ENCODE measurements at places on chromosomes 13 and 19. TPM values are rescaled to one million over a fixed set of nuclear protein-coding genes. Genes with fewer than 3 reads are reported as not detected.

- no peak for DNase-seq
These were observed 36.3 kb downstream of the SMIM24 start for GRCh38 chr19:3443840-3444694.

DNA sequence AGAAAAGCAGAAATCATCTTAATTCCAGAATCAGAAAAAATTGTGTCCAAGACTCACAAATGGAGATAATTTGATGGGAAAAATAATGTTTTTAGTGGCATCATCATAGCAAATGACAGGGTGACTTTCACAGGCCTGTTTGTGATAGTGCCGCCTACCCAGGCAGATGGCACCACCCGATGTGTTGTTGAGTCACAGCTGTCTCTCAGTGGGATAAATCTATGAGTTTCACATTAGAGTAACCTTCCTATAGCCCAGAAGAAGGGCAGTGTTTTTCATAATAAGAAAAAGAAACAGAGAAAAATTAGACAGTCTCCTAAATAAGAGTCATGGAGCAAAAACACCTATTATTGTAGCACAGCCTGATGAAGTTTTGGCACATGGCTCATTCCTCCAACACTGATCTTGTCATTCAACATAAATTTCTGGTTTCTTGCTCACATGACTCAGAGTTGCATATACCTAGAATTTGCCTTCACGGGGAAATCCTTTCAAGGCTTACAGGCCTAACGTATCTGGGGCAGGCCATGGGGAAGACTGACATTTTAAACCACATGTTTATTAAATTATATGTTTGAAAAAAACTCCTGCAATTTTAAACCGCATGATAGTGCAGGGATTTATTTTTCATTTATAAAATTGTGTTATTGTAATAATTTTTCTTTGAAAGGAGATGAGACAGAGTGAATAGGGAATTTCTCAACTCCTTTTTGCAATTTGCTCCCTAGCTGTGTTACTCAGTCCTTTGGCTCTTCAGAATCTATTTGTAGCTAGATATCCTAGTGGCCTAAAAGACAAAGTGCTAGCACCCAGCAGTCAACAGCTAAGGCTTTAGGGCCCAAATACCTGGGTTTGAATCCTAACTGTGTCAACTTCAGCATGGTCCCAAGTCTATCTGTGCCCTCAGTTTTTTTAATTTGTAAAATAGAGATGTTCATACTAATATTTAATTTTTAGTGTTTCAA is 393.7 kb downstream of the NDFIP2 start:
- DNase-seq: no peak

The GNA15 gene
- total RNA-seq: 1.4 TPM

The SHISA2 gene
- total RNA-seq: 0.67 TPM

The MBD3L3 gene
- not detected for total RNA-seq

DNA sequence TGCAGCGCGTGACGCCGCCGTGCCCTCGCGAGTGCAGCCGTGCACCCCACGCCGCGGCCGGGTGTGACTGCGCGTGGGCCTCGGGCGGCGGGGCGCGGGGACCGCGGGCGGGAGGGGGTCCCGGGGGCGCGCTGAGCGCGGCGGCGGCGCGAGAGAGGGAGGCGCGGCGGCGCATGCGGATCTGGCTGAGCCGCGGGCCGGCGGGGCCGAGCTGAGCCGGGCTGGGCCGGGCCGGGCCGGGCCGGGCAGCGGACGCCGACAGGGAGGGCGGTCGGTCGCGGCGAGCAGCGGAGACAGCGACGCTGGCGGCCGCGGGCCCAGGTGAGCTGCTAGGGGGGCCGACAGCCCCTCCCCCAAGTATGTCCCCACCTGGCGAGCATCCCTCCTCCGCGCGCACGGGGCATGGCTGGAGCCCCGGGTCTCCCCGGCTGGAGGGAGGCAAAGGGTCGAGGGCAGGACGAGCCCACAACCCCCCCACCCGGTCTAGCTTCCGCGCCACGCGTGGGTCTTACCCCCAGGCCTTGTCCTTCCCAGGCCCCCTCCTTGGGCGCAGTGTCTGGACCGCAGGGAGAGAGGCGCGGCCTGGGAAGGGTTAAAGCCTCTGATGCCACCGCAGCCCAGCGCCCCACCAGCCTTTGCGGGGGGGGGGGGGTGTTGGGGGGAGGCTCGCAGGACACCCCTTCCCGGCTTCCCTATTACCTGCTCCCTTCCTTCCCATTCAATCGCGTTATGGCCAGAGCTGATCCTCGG is at the start of gene SPTBN4:
Gene SPTBN4, plus strand, starts transcription at position 17 of the 750 bp plus-strand sequence. CDS start 5,621 bp downstream, outside the sequence.
- DNase-seq: peak; percentile 63

DNA sequence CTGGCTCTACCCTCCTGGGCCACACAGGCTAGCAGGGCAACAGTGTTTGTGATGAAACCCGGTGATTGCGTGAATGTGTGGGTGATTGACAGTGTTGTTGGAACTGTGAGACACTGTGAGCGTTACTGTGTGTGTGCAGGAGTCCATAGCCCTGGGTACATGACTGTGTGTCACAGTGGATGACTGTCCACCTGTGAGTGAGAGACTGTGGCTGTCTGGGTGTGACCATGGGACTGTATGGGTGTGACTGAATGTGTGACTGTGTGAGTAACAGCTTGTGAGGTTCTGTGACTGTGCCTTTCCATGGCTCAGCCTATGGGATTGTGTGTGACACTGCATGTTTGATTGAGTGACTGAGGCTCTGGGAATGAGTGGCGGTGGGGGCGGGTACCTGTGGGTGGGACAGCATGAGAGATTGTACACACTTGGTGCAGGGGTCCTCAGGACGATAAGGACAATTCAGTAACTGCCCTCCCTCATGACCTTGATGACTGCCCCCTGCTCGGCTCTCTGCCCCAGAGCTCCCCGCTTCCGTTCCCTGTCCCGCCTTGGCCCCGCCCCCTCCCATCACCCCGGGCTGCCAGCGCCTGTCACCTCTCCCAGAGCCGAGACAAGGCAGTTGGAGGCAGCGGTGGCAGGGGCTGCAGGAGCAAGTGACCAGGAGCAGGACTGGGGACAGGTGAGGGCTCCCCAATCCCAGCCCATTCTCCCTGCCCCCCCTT is at the start of gene GIPR:
Gene GIPR, plus strand, starts transcription at position 602 of the 722 bp plus-strand sequence. CDS start 1,300 bp downstream, outside the sequence.
- no peak for DNase-seq

DNA sequence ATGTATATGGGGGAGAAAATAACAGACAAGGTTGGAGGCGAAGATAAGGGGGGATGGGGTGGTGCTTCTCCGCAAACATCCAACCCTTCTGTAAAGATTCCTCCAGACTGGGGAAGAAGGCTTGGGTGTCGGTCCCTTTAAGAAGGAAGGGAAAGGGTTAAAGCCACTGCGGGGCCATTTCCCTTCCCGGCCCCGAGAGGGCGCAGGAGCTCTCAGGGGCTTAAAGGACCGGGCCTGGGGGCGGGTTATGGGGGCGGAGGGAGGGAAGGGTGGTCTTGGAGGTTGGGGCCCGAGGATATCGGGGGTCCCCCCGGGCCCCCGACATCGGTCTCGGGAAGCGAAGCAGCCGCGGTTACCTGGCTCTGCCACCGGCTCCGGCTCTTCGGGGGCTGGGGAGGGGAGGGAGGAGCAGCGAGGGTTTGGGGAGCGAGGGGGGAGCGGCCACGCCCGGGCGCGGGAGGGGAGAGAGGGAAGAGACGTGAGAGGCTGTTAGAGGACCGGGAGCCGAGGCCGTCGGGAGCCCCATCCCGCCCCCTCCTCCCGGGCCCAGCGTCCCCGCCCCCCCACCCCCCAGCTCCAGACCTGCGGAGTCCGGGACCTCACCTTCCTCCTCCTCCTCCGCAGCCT is 2.8 kb downstream of the TNNT1 start:
- no peak for DNase-seq

DNA sequence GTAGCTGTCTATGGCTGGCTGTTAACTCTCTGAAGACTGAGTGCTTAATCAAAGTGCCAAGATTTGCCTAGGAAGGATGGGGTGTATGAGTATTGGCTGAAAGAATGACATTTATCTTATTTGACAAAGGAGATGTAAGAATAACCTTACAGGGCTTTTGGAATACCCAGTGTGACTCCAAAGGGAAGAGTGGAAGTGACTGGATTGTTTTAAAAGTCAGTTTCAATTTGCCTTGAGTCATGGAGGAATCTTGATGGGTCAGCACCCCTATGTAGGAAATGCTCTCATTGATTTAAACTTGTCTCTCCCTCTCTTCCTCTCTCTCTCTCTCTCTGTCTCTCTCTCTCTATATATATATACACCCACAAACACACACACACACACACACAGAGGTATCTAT is 118.4 kb upstream of the CLDN10 start:
- DNase-seq: no peak

DNA sequence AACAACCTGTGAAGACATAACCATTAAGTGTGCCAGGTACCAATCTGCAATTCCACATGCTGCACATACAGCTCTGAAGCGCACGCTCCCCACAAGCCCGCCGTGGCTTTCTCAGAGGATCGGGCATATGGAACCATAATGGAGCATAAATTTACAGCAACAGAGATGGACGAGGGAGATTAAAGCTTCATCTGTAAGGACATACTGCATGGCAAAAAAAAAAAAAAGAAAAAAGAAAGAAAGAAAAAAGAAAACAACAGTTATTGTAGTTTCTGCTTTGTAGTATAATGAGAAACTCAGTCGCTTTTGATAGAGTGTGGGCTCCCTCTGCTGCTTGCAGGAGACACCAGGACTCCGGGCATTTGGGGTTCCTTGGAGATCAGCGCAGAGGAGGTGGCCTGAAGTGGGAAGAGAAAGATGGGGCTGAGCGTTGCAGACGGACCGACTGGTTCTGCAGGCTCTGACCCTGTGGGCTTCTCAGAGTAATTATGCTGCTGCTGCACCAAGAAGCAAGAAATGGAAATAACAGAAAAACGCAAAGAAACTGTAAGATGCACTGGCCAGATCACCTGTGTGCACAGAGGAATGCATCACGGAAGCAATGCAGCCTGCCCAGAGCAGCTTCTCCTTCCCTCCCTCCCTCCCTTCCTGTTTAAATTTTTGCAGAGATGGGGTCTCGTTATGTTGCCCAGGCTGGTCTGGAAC is 10.8 kb upstream of the PDCD5 start:
- peak; percentile 38 for DNase-seq

DNA sequence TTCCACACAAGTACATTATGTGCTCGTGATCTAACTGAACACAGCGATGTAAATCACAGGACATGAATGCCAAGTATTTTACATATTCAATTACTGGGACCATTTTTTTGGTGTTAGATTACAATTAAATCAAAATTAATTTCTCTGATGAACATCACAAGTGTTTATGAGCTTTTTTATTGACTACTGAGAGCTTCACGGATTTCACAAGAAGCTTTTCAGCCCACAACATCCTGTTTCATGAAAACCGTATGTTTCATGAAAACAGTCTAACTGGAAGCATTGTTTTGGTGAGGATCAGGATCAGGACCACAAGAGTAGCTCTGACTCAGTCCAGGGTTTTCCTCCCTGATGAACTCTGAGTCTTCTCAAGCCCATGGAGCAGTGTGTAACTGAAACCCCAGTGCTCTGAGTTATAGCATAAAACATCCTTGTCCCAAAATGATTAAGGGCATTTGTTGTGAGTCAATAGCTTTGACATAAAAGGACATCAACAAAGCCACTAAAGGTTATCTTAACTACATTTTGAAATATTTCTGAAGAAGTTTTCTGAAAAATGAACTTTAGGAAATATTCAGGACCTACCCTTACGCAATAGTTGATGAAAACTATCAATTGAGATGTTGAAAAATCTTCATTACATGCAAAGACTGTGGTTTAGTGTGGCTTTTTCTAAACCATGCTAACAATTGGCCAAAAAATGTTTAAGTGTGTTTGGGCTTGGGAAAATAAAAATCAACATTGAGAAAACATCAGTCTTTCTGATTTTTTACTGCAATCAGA is 49.3 kb downstream of the UFM1 start:
- no peak for DNase-seq

The CGB5 gene
- total RNA-seq: not detected

- DNase-seq: no peak
These were observed 955 bp downstream of the IL4I1 start for GRCh38 chr19:49895566-49896297.

- DNase-seq: no peak
These were observed 10.0 kb downstream of the ARHGAP45 start for GRCh38 chr19:1076951-1077350.

GRCh38 chr19:2819540-2820111 is at the start of gene ZNF554:
TSS of gene ZNF554 (plus strand) at chr19:2819868. CDS start at chr19:2820072, 204 bp downstream.
- peak; percentile 99 for DNase-seq

The PSG11 gene
- total RNA-seq: not detected

DNA sequence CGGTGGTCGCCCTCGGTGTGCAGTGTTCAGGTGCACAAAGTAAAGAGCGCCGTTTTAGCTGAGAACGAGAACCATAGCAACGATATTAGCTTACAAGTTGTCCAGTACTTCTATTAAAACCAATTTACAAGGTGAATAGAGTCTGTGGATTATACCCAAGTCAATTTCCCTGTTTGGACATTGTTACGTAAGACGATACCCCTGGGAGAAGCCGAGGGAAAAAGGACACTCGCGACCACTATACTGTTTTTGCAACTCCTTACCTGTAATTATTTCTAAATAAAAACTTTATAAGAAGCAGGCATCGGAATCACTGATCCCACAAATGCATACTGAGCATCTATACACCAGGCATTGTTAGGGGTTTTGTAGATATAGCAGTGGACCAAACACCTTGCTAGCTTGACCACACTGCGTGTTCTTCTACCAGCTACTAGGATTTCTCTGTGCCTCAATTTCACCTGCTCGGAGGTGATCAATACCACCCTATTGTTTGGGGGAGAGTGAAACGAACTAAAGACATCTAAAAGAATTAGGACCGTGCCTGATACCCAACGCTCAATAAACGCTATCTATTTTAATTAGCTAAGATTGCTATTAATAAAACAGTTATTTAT is 488 bp upstream of the EEF2 start:
- no peak for DNase-seq

DNA sequence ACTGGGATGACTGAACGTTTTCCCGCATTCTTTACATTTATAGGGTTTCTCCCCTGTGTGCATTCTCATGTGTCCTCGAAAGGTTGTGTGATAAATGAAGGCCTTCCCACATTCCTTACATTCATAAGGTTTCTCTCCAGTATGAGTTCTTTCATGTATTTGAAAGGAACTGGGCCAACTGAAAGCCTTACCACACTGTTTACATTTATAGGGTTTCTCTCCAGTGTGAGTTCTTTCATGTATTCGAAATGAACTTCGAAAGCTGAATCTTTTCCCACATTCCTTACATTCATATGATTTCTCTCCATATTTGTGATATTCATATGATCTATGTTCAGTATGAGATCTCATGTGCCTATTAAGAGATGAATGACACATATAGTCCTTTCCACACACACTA is 19.4 kb downstream of the ZNF709 start:
- no peak for DNase-seq

DNA sequence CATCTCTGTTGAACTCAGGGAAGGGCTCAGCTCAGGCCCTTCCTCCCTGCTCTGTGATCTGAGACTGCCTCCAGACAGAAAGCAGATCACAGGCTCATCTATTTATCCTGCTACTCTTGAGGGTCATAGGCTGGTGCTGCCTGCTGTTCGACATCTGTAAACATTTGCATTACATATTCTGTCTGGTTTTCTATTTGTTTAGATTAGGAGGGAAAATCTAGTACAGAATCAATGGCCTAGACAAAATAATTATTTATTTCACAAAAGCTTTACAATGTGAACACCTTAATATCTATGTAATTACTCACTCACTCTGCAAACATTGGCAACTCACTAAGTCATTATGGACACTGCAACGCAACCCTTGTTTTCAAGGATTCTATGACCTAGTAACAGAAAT is 43.0 kb downstream of the CEP89 start:
- no peak for DNase-seq

All from ovary (tissue), 10 donors.